ENCODE measurements at places on chromosomes 7 and 10.

DNA sequence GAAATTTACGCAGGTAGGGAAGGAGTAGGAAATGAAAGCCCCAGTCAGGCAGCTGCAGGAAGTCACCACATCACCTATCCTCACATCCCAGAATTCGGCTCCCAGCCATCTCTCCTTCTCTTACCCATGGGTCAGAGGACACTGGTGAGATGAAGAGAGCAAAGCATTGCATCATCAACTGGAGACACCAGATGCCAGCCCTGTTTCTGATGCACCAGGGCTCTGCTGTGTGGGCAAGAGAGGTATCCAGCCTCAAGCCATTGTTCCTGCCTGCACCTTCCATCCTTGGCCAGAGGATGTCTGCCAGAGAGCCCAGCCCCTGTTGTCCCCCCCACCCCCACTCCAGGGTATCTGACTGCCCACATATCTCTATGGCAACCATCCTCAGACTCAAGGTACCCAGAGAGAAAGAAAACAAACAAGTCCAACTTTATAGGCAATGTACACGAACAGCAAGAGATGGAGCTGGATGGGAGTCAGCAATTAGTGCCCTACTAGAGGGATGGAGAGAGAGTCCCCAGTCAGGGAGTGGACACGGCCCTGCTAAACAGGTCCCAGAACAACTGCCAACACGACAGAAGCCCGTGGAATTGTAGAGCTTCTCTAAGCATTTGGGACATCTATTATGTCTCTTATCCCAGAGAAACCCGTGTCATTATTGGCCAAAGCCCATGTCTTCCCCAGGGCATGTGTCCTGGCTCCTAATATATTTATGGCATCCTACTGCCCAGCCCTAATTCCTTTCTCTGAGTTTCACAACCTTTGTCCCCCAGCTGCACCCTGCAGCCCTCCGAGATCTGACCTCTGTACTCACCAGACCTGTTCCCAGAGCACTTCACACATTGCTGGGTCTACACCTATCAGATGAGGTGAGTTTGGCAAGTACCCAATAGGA, 2.8 kb downstream of the CAMK2G start:
- no peak for DNase-seq

DNA sequence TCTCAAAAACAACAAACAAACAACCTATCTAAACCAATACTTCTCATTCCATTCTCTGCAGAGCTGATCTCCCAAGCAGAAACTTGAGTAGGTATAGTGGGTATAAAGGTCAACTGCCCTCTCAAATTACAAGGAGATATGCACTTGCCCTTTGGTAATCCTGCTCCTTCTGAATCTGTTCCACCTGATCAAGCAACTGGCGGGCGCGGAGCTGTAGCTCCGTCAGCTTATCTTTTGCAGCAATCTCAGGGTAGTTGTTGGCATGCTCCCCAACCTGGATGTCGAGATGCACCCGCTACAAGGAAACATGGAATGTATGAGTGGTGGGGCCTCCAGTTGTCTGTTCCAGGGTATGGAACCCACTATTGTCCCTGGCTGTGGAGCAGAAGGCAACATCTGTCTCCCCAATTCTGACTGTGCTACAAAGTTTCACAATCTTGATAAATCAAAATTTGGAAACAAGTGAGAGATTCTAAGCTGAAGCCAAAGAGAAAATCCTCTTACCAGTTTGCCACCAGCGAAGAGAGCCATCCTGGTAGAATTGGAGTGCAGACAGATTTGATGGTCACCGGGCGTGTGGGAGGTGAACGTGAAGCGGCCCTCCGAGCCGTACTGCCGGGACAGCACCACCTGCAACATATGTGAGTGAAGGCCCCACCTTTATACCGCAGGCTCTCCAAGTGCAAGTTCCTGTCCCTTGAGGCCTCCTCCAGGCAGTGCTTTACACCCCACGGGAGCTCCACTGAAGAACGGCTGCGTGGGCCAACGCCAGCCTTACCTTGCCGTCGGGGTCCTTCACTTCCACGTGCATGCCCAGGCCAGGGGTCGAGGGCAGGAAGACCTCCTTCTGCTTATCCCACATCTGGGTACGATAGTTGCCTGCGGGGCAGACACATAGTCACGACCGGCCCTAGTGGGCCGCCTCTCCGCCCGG, 819 bp downstream of the TMED4 start:
- peak; percentile 68 for DNase-seq

- peak; percentile 49 for DNase-seq
These were observed 10.5 kb upstream of the TRIM24 start for GRCh38 chr7:138449580-138449979.

DNA sequence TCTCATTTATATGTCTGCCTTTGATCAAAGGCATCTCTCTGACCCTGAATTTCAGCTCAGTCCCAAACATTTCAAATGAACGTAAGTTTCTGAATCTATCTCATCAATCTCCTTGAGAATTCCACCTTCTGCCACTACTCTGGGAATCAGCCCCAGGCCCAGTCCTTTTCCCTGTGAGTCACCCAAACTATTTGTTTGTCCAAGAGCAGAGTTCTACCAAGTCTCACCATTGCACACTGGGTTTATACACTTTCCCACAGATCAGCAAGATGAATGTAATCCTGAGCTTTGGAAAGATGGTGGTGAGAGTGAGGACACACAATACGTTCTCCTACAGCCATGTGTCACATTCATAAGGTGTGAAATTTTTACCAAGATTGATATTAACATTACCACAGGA, 251.3 kb upstream of the VWC2 start:
- DNase-seq: no peak

DNA sequence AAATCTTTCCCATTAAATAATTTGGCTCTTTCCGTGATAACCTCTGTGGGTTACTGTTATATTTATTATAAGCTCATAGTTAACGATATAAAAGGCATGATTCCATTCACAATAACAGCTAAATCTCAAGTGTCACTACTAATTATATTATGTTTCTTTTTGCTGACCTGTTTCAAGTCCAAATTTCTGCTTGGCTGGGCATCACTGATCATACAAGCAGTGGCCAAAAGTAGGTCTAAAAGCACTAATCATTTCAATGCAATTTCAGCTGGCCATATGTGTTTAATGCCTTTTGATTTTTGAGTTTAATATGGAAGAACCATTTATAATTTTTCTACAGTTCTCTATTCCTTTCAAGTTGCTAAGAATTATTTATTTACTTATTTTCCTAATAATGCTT, 110.7 kb downstream of the SEMA3A start:
- DNase-seq: no peak

- DNase-seq: no peak
These were observed 54.5 kb downstream of the ADRA2A start for GRCh38 chr10:111131168-111131799.

GRCh38 chr7:41603985-41604384, 98.9 kb downstream of the INHBA start:
- no peak for DNase-seq

DNA sequence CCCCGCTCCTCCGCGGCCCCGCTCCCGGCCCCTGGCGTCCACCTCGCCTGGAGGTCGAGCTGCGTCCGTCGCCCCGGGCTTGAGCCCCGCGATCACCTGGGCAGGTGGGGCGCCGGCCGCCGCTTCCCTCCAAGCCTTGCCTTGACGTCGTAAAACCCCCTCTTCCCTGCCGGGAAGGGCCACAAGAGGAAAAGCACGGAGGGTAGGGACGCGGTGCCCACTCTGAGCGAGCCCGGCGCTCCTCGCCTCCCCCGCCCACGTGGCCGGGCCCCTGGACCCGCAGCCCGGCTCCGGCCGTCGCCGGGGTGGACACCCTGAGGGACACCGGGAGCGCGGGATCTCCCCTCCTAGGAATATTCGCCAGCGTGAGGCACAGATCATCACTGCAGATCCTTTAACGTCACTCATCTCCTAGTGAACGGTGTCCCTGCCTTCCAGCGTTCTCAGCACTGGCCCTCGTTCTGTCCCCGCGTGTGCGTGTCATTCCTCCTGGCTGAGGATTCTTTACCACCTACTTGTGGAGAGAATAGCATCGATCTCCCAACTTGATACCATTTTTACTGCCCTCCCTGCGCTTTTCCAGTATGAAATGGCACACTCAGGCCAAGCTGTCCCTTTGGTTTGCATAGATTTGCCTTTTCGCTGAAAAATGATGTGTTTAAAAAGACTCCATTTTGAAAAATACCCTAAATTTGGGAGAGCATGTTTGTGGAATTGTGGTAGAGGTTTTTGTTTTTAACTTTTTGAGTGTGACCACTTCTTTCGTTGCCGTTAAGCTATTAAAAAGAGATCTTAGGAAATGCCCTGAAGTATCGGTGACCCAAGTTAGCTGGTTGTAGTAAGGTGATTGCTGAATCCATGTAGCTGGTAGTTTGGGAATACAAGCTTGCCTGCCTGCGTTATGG, 649 bp downstream of the ACTR3B start:
- peak; percentile 30 for DNase-seq

- DNase-seq: no peak
These were observed 19.8 kb upstream of the TSPAN12 start for GRCh38 chr7:120877701-120878100.

- DNase-seq: no peak
These were observed 66.9 kb downstream of the GOLGA7B start for GRCh38 chr10:97916586-97916985.

- no peak for DNase-seq
These were observed 69.0 kb downstream of the VIPR2 start for GRCh38 chr7:159075563-159076238.

DNA sequence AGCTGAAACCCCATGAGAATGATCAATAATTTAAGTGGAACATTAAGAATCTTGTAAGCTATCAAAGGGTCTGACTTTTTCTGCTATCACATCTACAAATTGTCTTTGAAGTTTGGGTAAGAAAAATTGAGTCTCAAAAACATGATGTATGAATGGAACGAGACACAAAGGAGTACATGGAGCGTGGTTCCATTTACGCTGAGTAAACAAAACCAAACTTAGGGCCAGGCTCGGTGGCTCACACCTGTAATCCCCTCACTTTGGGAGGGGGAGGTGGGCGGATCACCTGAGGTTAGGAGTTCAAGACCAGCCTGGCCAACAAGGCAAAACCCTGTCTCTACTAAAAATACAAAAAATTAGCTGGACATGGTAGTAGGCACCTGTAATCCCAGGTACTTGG, 24.3 kb downstream of the SMC3 start:
- DNase-seq: no peak

GRCh38 chr10:119005362-119006043, 24.0 kb upstream of the NANOS1 start:
- DNase-seq: no peak

GRCh38 chr7:50281680-50282445, 22.7 kb upstream of the IKZF1 start:
- no peak for DNase-seq

- DNase-seq: no peak
These were observed 18.6 kb downstream of the MINDY3 start for GRCh38 chr10:15841696-15842095.

DNA sequence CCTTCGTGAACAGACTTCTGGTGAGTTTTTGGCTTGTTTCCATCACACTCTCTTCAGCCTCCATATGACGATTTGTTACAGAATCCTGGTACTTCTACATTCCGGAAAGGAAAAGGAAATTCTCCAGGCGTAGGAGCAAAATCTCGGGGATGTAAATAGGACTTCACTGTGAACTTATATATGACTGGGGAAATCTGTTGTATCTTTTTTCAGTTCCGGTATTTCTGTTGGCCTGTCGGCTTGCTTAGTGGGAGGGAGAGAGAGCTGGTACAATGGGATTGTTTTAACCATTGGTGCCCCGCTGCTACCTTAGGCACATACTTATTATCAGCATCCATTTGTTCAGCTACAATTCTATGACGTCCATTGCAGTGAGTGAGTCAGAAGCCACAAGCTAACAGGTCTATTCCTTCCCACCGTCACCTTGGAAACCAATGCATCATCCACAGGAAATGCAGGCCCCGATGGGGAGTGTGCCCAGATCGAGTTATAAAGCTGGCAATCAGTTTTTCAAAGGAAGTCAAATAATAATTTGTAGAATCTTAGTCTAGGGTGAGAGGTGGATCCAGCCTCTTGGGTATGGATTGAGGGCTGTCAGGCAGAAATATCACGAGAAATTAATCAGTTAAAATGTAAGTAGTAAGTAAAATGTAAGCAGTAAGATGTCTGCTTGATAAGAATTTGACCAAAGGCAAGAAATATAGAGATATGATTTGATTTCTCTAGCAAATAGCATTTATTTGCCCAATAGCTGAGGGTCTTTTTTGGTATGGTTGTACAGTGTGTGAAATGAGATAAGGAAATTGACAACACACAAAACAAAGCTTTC, 92.0 kb upstream of the MKLN1 start:
- peak; percentile 82 for DNase-seq

DNA sequence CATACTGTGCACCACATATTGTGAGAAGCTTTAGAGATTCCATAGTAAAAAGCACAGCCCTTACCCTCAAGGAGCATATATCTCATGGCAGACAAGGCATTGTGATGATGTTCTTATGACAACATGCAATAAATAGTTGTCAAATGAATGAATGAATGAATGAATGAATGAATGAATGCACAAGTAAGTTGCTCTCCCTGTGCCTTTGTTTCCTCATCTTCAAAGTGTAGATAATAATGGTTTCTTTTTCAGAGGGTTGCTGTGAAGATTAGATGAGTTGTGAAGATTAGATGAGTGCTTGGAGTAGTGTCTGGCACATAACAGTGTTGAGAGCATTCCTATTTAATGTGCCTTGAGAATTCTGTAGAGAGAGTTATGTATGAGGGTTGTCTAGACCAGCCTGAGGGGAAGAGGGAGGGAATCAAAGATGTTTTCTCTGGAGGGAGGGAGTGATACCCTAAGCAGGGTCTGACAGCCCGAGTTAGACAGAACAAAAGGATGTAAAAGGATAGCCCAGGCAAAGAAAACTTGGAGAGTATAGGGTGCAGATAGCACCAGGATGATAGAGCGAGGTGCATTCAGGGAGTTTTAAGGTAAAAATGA, 217.2 kb downstream of the RELN start:
- DNase-seq: no peak

- no peak for DNase-seq
These were observed 37.3 kb downstream of the SLC16A9 start for GRCh38 chr10:59672150-59672875.

DNA sequence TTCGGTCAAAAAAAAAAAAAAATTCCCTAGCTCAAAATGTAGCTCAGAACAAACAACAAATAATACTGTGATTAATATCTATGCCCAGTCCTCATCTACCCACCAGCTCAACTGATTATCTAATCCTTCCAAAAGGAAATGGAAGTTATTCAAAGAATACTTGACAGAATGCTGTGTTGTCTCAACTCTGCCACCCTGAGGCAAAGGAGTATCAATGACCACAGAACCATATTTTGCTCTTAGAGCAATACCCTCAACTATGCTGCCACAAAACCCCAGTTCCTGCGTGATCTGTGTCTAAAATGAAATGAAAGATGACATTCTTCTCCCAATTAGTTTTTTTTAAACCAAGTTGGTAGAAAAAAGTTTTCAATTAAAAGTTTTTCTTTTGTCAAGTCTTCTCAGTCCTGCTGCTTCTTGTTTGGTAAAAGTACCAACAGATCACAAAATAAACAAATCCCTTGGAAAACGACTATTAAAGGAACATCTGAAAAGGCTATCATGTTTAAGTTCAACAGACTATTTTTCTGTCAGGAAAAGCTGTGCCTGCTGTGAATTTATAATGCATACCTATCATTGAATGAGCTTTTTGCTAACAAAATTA, 21.6 kb downstream of the RBM28 start:
- peak; percentile 36 for DNase-seq
